ENCODE measurements at places on chromosomes 7 and 10. TPM values are rescaled to one million over a fixed set of nuclear protein-coding genes. Genes with fewer than 3 reads are reported as not detected.

LRRN3 gene
- total RNA-seq, result 3.2 TPM

LRRC18 gene
- not detected for total RNA-seq

NEUROD6 gene
- not detected for total RNA-seq

LRMDA gene
- 0.30 TPM for total RNA-seq

MMRN2 gene
- 2.4 TPM for total RNA-seq

SUN3 gene
- not detected for total RNA-seq

GNGT1 gene
- total RNA-seq, result not detected

LDB3 gene
- total RNA-seq, result 0.30 TPM

CFAP69 gene
- total RNA-seq, result 5.0 TPM

EPO gene
- not detected for total RNA-seq

Measured in smooth muscle cell of the umbilical artery (primary cell).